CD4-positive, alpha-beta T cell (primary cell): ENCODE measurements at places on chromosomes 1 and 21.

- no peak for DNase-seq
Observed at GRCh38 chr1:168654198-168654915, 74.6 kb downstream of the DPT start.

GRCh38 chr1:30275926-30276764 is 447.2 kb downstream of the MATN1 start:
- DNase-seq: no peak

- no peak for DNase-seq
Observed at GRCh38 chr1:220652995-220653394, 37.2 kb upstream of the C1orf115 start.

DNA sequence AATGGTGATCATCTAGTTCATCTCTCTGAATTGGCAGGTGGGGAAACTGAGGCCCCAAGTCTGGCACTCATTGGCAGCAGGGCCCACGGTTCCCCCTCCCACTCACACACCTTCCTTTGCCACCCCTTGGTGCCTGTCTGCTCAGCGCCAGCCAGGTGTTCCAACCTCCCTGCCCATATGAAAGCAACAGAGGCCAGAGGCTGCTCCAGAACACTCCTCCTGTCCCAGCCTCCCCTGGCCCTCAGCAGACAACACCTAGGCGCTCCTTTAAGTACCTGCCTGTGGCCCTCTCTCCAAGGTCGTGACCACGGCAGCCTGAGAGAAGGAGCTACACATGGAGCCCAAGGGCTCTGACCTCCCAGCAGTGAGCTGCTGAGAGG is 362.3 kb upstream of the VAMP3 start:
- no peak for DNase-seq

- DNase-seq: no peak
Observed at GRCh38 chr1:53121319-53122172, 20.9 kb downstream of the SLC1A7 start.

DNA sequence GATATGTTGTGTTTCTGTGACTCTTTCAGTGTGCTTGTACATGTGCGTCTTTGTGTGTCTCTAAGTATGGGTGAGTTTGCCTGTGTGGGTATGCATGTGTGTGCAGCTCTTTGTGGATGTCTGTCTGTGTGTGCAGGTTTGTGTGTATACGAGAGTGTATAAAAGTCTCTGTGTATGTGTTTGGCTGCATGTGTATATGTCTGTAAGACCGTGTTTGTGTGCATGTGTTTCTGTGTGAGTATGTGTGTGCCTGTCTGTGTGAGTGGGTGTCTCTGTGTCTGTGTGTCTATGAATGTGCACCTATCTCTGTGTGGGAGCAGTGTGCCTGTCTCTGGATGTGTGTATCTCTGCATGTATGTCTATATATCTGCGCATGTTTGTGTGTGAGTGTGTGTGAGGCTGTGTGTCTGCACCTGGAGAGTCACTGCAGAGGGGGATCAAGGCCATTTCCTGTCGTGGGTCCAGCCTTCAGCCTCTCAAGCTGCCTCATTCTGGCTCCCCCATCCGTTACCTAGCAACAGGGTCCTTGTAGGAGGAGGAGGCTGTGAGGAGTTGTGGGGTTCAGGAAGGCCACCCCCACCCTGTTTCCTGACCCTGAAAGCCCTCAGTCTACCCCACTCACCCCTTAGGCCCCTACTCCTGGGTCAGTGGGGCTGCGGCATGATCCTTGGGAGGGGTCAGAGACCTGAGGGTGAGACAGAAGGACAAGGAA is 10.4 kb downstream of the FGR start:
- no peak for DNase-seq

DNA sequence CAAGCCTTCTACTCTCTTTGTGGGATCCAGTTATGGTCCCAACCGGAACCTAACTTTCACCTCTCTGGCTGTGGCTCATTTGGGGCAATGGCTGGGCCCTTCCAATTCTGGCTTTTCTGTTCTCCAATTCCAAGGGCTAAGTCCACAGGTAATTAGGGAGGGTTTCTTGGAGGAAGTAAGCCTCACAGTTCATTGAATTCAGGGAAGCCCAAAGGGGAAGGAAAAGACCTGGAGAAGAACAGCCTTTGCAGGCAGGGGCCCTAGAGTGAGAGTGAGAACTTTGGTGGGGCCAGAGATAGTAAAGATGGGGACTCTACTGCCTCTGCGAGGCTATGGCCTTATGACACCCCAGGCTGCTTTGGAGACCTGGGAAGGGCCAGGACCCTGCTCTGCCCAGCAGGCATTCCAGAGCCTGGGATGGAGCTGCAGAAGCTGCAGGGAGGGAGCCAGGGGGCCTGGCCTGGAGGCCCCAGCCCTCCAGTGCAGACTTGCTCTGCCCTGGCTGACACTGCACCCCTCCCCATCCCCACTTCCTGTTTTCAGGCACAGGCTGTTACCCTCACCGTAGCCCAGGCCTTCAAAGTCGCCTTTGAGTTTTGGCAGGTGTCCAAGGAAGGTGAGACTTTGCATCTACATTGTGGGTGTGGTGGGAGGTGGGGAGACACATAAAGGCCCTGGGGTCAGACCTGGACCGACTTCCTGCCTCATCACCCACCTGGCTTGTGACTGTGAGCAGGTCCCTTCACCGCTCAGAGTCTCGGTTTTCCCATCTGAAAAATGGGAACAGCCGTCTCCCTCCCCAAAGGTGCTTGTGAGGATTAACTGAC is 18.9 kb downstream of the LDLRAP1 start:
- peak; percentile 86 for DNase-seq

DNA sequence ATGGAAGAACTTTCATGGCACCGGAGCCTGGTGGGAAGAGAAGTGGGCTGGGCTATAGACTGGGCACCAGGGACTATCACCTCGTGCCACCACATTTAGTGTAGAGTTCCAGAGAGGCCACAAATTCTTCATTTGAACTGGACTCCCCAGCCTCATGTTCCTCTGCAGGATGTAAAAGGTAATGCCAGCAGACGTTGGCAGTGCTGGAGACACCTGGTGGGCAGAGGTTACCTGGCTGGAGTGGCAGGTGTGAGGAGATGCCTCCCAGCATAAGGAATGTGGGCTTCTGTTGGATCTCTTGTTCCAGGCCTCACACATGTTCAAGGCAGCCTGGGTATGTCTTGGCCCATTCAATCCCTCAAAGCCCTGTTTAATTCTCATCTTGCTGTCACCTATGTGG is 35.2 kb downstream of the TEX35 start:
- DNase-seq: no peak
